ENCODE measurements at places on chromosomes 2 and 18. TPM values are rescaled to one million over a fixed set of nuclear protein-coding genes. Genes with fewer than 3 reads are reported as not detected.

The KCNG2 gene
- total RNA-seq, result not detected

The ASTL gene
- 6.5 TPM for total RNA-seq

GRCh38 chr2:100182494-100183361 is 40.3 kb upstream of the AFF3 start:
- H3K36me3 ChIP-seq, result no peaks in the 10 kb centered on the region
- no peaks in the 10 kb centered on the region for H3K4me1 ChIP-seq
- no peak overlapping the region for H3K27ac ChIP-seq
- no peak overlapping the region for H3K4me3 ChIP-seq
- no peak for DNase-seq

DNA sequence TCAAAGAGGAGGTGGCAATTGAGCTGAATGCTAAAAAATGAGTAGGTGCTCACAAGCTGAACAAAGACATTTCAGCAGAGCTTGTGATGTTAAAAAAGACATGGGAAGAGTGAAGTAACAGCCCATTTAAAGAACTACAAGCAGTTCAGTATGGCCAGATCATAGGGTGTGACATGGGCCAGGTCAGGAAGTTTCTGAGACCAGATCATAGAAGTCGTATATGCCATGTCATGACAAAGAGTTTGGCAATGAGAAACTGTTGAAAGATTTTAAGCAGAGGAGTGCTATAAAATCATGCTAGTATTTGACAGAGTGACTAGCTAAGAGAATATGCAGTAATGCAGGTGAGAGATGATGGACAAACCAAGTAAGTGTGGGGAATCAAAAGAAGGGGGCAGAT is 7.3 kb upstream of the PELI1 start:
- no peaks in the 10 kb centered on the region for H3K4me1 ChIP-seq
- no peak overlapping the region for H3K4me3 ChIP-seq
- H3K36me3 ChIP-seq, result no peaks in the 10 kb centered on the region
- DNase-seq, result no peak

GRCh38 chr18:23169673-23170044 is 34.4 kb downstream of the CABLES1 start:
- H3K4me3 ChIP-seq, result no peak overlapping the region
- no peak overlapping the region for H3K27ac ChIP-seq
- H3K27me3 ChIP-seq, result no peaks in the 10 kb centered on the region

GRCh38 chr2:180000434-180000833 is 6.7 kb downstream of the CWC22 start:
- H3K27me3 ChIP-seq, result no peaks in the 10 kb centered on the region
- H3K27ac ChIP-seq, result no peak overlapping the region
- peaks cover 4% of the 10 kb centered on the region for H3K4me1 ChIP-seq
- peaks cover 14% of the 10 kb centered on the region for H3K36me3 ChIP-seq

- no peak overlapping the region for H3K27ac ChIP-seq
- no peaks in the 10 kb centered on the region for H3K4me1 ChIP-seq
- no peaks in the 10 kb centered on the region for H3K27me3 ChIP-seq
- DNase-seq, result no peak
- H3K36me3 ChIP-seq, result no peaks in the 10 kb centered on the region
Measured at GRCh38 chr18:53544917-53545316, 679.6 kb downstream of the MBD2 start.

GRCh38 chr2:211055438-211055837 is 499.0 kb downstream of the CPS1 start:
- no peaks in the 10 kb centered on the region for H3K4me1 ChIP-seq
- no peaks in the 10 kb centered on the region for H3K27me3 ChIP-seq
- H3K36me3 ChIP-seq, result no peaks in the 10 kb centered on the region
- no peak overlapping the region for H3K27ac ChIP-seq
- H3K4me3 ChIP-seq, result no peak overlapping the region

Measured in CD4-positive, alpha-beta T cell (primary cell).